T-helper 17 cell (primary cell): ENCODE measurements at places on chromosomes 12 and 14.
A peak's percentile ranks its signal among the peaks of the same experiment; 100 is the strongest.

DNA sequence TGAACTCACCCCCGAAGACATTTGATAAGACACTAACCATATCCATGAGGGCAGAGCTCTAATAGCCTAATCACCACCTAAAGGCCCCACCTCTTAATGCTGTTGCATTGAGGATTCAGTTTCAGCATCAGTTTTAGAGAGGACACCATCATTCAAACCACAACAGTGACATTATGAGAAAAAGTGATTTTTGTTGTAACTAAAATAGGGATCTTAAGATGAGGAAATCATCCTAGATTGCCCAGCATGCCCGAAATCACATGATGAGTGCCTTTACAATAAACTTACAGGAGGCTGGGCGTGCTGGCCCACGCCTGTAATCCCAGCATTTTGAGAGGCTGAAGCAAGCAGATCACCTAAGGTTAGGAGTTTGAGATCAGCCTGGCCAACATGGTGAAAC, 9.7 kb upstream of the GLT1D1 start:
- DNase-seq = no peak
- no peak overlapping the region for H3K4me3 ChIP-seq
- peaks cover 27% of the 10 kb centered on the region for H3K27me3 ChIP-seq
- H3K4me1 ChIP-seq = peaks cover 5% of the 10 kb centered on the region

DNA sequence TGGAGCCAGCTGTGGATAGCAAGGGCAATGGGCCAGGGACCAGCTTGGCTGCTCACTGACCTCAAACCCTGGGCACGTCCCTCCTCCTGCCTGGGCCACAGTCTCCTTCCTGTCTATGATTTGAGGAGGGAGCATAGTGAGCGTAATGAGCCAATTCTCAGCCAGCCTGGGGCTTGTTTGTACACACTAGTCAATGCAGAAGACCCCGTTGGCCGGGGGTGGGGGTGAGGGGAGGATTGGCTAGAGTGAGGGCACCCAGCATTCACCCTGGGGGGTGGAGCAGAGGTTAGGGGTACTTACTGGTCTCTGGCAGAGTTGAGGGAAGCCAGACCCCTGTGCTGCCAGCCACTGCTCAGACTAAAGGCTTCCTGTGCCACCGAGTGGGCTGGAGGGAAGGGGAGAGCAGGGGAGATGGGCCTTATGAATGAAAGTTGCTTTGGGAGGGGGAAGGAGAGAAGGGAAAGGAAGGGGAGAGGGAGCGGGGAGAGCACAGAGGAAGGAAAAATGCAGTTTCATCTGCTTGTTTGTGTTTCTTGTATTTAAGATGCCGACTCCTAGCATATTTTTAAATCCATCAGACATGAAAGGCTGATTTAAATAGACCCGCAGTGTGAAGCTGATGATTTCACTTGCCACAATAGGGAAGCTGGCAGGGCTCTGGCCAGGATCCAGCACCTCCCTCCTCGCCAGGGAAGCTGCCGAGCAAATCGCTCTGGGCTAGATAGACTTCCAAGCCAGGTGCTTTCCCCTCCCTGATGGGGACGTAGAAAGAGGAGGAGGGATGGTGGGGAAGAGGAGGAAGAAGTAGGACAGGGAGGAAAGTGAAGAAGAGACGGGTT, 114.0 kb downstream of the PRMT8 start:
- no peaks in the 10 kb centered on the region for H3K27me3 ChIP-seq
- H3K4me1 ChIP-seq = peaks cover 21% of the 10 kb centered on the region
- H3K27ac ChIP-seq = peak overlapping the region; percentile 27
- no peak overlapping the region for H3K4me3 ChIP-seq
- H3K36me3 ChIP-seq = peaks cover 6% of the 10 kb centered on the region

DNA sequence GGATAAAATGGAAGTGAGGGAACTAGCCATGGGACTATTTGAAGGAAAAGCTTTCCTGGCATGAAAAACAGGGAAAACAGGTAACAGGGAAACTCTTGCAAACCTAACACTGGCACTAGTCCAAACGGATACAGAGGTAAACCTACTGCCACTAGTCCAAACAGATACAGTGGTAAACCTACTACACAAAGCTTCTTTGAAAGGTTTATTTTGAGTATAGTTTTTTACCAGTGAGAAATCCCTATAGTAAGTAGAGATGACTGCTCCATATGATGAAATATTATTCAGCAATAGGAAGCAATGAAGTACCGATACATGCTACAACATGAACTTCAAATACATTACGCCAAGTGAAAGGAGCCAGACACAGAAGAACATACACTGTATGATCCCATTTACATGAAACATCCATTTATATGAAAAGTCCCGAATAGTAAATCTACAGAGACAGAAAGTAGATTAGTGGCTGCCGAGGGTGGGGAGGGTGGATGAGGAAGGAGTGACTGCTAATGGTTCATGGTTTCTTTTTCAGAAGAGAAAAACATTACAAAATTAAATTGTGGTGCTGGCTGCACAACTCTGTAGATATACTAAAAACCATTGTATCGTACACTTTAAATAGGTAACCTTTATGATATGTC, 25.5 kb downstream of the SPTLC2 start:
- H3K27ac ChIP-seq = no peak overlapping the region
- peaks cover 36% of the 10 kb centered on the region for H3K4me1 ChIP-seq
- H3K4me3 ChIP-seq = no peak overlapping the region
- H3K36me3 ChIP-seq = peaks cover 5% of the 10 kb centered on the region
- H3K27me3 ChIP-seq = no peaks in the 10 kb centered on the region

- peaks cover 3% of the 10 kb centered on the region for H3K36me3 ChIP-seq
- H3K4me3 ChIP-seq = no peak overlapping the region
- no peaks in the 10 kb centered on the region for H3K27me3 ChIP-seq
- peak overlapping the region; percentile 32 for H3K27ac ChIP-seq
- DNase-seq = no peak
Observed at GRCh38 chr12:49034286-49034622, 15.7 kb upstream of the PRKAG1 start.

DNA sequence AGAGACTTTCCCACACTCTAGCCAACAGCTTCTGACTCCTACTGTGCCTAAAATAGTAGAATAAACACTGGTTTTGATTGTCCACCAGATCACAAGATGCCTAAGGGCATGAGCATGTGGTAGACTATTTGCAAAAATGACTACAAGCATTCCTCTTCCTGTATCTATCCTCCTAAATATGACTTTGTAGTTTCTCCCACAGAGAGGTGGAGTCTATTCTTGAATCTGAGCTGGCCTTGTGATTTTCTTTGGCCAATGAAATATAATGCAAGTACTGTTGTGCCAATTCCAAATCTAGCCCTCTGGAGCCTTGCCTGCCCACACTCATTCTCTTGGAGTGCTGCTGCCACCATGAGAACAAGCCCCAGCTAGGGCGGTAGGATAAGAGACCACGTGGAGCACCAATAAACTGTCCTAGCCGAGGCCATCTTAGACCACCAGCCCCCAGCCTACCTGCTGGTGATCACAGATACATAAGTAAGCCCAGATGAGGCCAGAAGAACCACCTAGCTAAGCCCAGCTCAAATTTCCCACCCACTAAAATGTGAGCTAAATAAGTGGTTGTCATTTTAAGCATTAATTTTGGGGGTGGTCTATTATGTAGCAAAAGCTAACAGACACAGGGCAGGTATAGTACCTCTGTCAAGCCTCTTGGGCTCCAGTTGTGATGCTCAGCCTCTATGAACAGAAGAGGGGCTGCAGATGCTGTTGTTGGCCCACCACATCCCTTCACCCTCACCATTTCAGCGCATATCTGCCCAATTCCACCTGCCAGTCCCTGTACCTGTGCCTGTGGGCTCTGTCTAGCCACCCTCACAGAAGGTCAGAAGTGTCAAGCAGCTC, 17.9 kb downstream of the ZFP36L1 start:
- H3K27ac ChIP-seq = no peak overlapping the region
- H3K36me3 ChIP-seq = no peaks in the 10 kb centered on the region
- no peak for DNase-seq
- H3K27me3 ChIP-seq = no peaks in the 10 kb centered on the region
- no peak overlapping the region for H3K4me3 ChIP-seq

DNA sequence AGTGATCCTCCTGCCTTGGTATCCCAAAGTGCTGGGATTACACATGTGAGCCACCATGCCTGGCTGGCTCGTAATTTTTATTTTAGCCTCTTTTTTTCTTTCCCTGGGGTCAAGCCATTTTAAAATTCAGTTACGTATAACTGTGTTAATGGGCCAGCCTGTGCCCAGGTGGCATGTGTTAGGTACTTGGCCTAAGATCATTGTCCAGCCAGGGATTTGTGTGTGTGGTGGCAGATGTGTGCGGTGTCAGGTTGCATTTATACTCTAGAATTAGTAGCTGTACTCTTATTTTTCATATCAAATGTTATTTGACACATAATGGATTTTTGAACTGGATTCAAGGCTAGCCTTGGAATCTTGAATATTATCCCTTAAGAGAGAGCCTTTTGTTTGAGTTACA, 69.3 kb downstream of the FBXO34 start:
- H3K27ac ChIP-seq = no peak overlapping the region
- H3K36me3 ChIP-seq = no peaks in the 10 kb centered on the region
- no peak overlapping the region for H3K4me3 ChIP-seq
- no peak for DNase-seq
- H3K4me1 ChIP-seq = peaks cover 37% of the 10 kb centered on the region
- no peaks in the 10 kb centered on the region for H3K27me3 ChIP-seq

- peak; percentile 4 for DNase-seq
- H3K27me3 ChIP-seq = peaks cover 30% of the 10 kb centered on the region
- no peaks in the 10 kb centered on the region for H3K36me3 ChIP-seq
- H3K4me1 ChIP-seq = peaks cover 6% of the 10 kb centered on the region
Observed at GRCh38 chr14:104558231-104559027, 21.1 kb upstream of the C14orf180 start.

DNA sequence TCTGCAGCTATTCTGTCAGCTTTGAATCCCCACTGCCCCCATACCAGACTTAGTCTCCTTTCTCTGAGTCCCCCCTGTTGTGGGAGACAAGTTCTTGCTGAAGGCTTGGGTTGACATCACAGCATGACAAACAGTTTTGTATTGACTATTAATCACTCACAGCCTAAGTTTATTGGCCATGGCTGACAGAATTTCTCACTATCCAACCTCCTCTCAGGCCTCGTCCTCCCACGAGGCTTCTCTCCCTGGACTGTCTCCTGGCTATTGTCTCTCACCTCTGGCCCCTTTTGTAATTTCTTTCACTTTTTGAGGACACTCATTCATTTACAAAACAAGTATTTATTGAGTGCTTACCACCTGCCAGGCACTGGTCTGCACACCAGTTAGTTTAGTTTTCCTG, 35.2 kb upstream of the DCD start:
- peaks cover 7% of the 10 kb centered on the region for H3K4me1 ChIP-seq
- peaks cover 16% of the 10 kb centered on the region for H3K36me3 ChIP-seq
- H3K4me3 ChIP-seq = peak overlapping the region; percentile 16
- peaks cover 85% of the 10 kb centered on the region for H3K27me3 ChIP-seq
- no peak for DNase-seq

GRCh38 chr12:8609061-8609570, 3.5 kb downstream of the AICDA start:
- DNase-seq = no peak
- H3K27me3 ChIP-seq = peaks cover 27% of the 10 kb centered on the region
- H3K36me3 ChIP-seq = peaks cover 4% of the 10 kb centered on the region
- peaks cover 19% of the 10 kb centered on the region for H3K4me1 ChIP-seq

GRCh38 chr14:53581504-53581903, 375.1 kb downstream of the BMP4 start:
- H3K4me1 ChIP-seq = no peaks in the 10 kb centered on the region
- H3K27ac ChIP-seq = no peak overlapping the region
- DNase-seq = no peak
- H3K4me3 ChIP-seq = no peak overlapping the region
- no peaks in the 10 kb centered on the region for H3K36me3 ChIP-seq

DNA sequence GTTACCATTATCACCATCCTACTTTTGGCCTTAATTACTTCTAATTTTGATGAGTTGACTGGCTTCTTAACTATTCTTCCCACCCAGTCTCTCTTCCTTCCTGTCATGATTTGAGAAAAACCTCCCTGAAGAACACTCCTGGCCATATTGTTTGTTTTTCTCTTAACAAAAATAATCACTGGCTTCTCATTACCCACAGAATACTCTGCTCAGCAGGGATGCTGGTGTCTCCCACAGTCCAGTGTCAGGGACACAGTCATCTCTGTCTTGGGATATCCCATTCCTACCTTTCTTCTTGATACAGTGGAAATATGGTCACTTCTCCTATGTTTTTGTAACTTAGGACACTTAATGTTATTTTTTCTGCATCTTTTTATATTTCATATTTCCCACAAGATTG, 103.7 kb downstream of the SRGAP1 start:
- H3K4me3 ChIP-seq = no peak overlapping the region
- H3K36me3 ChIP-seq = no peaks in the 10 kb centered on the region
- H3K27ac ChIP-seq = no peak overlapping the region
- H3K27me3 ChIP-seq = no peaks in the 10 kb centered on the region

- DNase-seq = no peak
- H3K27me3 ChIP-seq = peaks cover 77% of the 10 kb centered on the region
- no peak overlapping the region for H3K4me3 ChIP-seq
Observed at GRCh38 chr14:106067935-106068334, 541.6 kb downstream of the TMEM121 start.

DNA sequence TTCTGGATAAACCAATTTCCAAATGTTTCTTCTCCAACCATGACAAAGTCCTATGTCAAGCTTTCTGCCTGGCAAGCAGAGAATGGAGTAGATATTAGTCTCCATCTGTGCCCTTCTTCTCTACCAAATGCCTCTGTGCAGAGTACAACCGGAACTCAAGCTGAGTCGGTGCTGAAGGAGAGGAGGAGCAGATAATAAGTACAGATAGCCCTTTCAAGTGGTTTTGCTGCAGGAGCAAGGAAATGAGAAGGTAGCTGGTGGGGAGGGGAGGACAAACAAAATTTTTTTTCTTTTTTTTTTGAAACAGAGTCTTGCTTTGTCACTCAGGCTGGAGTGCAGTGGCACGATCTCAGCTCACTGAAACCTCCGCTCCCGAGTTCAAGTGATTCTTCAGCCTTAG, 14.2 kb upstream of the HELB start:
- DNase-seq = peak; percentile 39
- peaks cover 46% of the 10 kb centered on the region for H3K4me1 ChIP-seq
- peak overlapping the region; percentile 66 for H3K4me3 ChIP-seq
- H3K27ac ChIP-seq = peak overlapping the region; percentile 83

- no peak overlapping the region for H3K4me3 ChIP-seq
- no peaks in the 10 kb centered on the region for H3K27me3 ChIP-seq
- no peaks in the 10 kb centered on the region for H3K36me3 ChIP-seq
- H3K27ac ChIP-seq = peak overlapping the region; percentile 57
- H3K4me1 ChIP-seq = peaks cover 2% of the 10 kb centered on the region
Observed at GRCh38 chr14:65751510-65751909, 339.0 kb downstream of the FUT8 start.

DNA sequence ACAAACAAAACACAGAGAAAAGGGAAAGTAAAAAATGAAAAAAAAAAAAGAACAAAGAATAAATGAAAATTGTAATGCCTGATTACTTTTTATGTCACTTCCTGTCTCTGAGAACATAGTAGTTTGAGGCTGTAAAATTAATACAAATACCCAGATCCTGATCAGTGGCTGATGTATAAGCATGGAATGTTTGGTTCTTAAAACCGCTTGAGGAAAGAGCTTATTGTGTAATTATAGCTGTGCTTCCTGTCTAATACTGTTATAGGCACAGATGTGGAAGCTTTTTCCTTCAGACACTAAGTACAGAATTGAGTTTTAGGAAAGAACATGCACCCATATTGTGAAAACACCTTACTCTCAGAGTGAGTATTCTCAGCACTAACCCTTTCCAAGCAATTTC, 86.9 kb downstream of the AVPR1A start:
- DNase-seq = no peak
- no peak overlapping the region for H3K27ac ChIP-seq
- no peaks in the 10 kb centered on the region for H3K36me3 ChIP-seq
- H3K4me3 ChIP-seq = no peak overlapping the region
- H3K27me3 ChIP-seq = peaks cover 25% of the 10 kb centered on the region
